ENCODE measurements at places on chromosomes 6 and 20.

DNA sequence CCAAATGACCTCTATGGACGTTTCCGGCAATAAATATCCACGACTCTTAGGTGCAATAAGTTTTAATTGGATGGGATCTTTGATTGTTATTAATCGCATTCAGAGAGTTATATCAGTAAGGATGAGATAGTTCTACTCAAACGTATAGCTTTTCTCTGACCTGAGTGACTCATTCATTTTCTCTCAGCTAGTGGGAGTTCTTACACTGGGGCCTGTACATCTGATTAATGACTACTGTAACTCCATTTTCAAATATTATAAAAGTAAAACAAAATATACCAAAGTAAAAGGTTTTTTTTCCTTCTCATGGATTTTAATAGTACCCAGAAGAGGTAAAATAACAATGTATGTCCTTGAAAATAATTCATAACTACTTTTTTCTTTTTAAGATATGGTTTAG lies 41.1 kb upstream of the SAMD5 start:
- no peak for DNase-seq

GRCh38 chr20:50579511-50579910 lies 69.3 kb downstream of the PTPN1 start:
- DNase-seq = no peak

GRCh38 chr6:119215885-119216590 lies 133.5 kb downstream of the MAN1A1 start:
- DNase-seq = no peak

- no peak for DNase-seq
Observed at GRCh38 chr6:13315896-13316295, 12.4 kb downstream of the TBC1D7 start.

DNA sequence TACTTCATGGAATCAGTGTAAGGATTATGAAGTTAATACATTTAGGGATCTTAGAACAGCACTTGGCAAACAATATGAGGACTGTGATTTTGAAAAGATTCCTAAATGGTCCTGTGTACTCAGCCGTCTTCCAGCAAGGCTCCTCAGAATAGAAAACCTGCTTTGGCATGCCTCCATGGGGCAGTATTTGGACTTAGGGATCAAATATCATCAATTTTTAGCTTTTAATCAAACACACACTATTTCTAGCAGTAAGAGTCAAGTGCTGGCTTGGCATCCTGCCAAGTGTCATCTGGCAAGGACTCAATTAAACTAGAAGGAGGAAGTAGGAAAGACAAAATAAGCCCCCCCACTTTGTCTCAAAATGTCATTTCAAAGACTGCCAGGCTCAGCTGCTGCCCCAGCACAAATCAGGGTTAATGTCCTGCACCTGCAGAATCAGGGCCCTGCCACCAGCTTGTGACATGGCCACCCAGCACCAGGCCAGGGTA lies 40.8 kb downstream of the IYD start:
- DNase-seq = peak; percentile 35

DNA sequence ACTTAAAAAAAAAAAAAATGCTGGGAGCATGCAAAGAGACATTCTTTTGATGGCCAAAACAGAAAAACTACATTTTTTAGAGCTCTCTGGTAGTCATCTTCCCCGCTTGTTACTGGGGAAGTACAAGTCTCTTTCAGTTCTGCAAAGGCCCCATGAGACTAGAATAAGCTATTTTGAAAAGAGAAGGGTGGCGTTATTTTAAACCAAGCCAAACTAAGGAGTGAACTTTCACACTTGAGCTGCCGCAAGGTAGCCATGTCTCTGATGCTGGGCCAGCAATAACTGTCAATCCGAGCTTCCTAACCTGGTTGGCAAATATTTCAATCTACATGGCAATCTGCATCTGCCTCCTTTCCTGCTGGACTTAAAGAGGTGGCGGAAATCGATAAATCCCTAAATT lies 96.7 kb downstream of the L3MBTL3 start:
- DNase-seq = no peak

- no peak for DNase-seq
Observed at GRCh38 chr6:121503589-121503991, 68.1 kb downstream of the GJA1 start.

DNA sequence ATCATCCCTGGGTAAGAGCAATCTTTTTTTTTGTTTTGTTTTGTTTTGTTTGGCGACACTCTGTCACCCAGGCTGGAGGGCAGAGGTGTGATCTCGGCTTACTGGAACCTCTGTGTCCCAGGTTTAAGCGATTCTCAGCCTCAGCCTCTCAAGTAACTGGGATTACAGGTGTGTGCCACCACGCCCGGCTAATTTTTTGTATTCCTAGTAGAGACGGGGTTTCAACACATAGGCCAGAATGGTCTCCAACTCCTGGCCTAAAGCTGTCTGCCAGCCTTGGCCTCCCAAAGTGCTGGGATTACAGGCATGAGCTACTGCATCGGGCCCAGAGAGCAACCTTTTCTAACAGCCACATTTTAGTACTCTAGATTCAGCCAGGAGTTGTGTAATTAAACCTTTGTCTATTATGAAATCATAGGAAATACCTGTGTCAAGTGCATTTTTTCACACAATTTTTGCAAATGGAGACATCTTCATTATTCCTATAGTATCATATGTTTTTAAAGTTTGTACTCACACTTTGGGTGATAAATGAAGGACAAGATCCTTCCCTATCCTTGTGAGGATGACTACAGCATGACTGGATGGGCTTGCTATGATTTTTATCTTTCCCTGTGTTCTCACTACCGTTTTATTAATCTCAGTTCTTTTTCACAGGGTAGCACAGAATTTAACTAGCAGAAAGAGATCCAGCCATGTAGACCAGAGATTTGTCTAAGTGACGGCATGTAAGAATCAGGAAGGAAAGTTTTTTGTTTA lies 82.6 kb downstream of the OR2B2 start:
- no peak for DNase-seq

DNA sequence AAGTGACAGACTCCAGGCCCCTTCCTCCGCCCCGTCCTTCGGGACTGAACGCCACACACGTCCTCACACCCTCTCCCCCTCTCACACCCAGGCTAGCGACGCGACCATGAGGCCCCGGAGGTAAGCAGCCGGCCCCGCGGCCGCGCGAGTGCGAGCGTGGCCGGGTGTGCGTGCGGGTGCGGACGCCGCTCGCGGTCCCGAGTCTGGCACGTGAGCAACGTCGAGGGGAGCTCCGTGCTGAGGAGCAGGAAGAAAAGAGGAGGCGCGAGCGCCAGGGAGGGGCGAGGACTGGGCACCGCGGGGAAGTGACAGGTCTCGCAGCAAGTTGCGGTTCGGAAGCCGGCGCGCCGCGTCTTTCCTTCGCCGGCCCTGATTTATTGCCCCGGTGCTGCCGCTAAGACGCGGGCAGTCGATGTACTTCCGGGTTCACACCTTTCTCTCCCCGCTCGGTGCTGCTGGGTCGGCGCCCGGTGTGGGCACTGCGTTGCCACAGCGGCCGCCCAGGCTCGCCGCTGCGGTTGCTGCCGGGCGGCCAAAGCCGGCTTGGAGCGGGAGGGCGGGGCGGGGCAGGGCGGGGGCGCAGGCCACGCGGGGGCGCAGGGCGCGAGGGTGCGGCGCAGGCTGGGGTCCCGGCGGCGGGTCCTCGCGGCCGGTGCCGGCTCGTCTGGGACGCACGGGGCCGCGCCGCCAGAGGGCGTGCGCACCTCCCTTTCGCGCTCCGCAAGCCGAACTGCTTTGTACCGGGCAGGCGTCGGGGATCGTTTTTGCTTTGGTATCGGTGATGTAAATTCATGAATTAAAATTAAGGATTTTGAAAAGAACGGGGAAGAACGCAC lies 15.8 kb upstream of the LIN28B start:
- no peak for DNase-seq

GRCh38 chr6:138504764-138505689 lies 5.7 kb upstream of the NHSL1 start:
- DNase-seq = no peak

GRCh38 chr20:44579313-44580081 lies 2.9 kb upstream of the PKIG start:
- no peak for DNase-seq

Data from gastrocnemius medialis (tissue), 4 donors.